Fibroblast of gingiva (primary cell): ENCODE measurements at places on chromosomes 6 and 20.

GRCh38 chr6:5562277-5562676 lies 301.0 kb downstream of the FARS2 start:
- DNase-seq = no peak

DNA sequence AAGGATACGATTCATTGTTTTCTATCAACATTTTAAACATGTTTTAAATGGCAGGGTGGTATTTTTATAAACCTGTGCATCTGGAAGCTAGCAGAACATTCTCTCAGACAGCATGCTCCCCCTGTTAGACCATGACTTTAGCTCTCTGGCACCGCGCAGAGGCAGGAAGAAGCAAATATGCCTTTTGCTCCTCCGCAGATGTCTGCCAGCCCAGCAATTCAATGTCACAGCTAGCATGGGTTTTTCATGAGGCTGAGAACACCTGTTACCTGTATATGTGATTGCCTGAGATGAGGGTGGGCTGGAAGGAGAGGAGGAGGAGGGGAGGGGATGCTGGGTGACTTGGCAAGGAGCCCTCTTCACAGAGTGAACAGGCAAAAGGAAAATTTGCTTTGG lies 6.7 kb downstream of the MTCH1 start:
- peak; percentile 65 for DNase-seq

DNA sequence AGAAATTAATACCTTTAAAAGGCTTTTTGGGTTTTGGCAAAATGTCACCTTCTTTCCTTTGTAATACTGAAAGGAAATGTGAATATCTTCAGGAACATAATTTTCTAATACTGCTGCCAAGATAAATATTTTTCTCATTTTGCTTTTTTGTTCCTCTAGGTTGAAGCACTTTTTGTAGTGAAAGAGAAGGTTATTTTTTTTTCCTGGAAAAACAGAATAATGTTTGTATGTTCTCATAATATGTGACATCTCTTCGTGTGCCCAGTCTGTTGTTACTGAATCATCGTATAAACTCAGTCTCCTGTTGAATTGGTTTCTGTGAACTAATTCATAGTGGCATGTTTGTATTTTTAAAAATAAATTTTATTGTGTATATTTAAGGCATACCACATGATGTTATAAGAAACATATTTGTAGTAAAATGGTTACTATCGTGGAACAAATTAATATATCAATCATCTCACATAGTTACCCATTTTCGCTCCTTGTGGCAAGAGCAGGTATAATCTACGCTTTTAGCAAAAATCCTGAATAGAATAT lies 74.4 kb downstream of the SH3BGRL2 start:
- DNase-seq = no peak

- DNase-seq = peak; percentile 20
Measured at GRCh38 chr20:1876975-1877608, 18.1 kb upstream of the SIRPA start.

DNA sequence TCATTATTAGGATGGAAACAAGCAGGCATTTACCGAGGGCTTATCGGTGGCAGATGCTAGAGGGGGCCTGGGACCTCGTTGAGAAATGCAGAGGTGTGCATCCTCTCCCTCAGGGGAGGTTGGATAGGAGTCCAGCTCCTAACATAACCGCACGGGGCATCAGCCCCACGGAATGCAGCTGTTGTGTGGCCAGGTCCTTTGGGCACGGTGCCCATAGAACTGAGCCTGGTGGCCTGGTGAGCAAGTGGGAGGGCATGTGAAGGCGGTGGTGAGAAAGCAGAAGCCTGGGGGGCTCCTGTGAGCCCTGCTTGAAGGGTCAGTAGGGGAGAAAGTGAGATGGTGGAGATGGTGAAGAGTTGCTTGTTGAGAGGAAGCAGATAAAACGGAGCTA lies 143.7 kb downstream of the CDH26 start:
- no peak for DNase-seq

DNA sequence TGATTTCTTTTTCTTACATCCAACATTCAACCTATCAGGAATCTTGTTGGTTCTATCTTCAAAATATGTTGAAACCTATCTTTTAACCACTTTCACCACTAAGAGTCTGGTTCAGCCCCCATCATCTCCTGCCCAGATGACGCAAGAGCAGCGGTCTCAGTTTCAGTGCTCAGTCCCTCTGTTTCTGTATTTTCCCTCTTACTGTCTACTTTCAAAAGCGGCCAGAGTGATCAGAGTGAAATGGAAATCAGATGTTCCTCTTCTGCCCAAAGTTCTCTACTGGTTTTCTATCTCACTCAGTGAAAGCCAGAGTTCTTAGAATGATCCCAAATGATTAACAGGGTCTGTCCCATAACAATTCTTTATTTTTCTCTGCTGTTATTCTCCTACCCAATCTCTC lies 147.9 kb upstream of the PDE7B start:
- DNase-seq = peak; percentile 51

- no peak for DNase-seq
Measured at GRCh38 chr6:57248311-57248895, 26.3 kb upstream of the RAB23 start.

DNA sequence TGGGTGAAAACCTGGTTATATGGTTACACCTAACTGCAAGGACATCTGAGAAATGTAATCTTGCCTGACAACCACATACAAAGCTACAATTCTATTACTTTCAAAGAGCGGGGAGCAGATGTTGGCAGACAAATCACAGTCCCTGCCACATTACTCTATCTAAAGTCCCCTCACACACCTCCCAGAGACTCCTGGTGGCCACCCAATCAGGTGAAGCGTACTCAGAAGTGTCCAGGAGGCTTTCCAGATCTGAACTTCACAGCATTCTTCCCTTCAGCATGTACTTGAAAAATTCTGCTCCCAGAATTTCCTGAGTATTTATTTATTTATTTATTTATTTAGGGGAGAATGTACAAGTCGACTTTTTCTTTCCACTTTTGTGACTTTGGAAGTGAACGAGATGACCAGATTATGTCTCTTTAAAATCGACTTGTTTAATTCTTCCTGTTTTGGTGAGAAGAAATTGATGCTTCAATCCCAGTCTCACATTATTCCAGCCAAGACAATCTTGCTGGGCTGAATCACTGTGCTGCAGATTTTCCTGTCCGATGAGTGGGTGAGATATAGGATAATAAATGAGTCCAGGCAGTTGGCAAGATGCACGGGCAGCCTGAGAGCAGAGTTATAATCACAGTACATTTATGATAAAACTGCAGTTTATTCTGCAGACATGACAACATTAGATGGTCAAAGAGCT lies 46.9 kb upstream of the POPDC3 start:
- DNase-seq = no peak

- no peak for DNase-seq
Measured at GRCh38 chr6:124356811-124357210, 553.1 kb downstream of the NKAIN2 start.

DNA sequence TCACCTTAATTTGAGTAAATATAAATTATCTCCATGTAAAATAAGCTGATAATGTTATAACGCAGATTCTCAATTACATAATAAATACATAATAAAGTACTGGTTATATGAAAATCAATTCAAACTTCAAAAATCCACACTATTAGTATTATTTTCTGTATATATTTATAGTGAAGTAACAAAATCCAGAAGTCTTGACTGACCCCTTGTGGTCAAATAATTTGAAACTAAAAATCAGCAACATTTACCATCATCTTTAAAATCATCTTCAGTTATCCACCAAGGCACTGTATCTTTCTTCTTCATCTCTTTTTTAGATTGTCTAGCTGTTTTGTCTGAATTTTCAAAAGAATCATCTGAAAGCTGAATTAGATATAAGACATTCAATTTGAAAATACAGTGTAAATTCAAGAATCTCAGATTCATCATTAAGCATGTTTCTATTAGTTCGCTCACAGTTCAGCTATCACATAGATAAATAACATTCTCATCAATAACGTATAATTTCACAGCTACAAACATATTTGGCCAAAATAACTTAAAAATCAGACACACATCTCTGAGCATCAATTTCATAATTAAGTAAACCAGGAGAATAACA lies 6.5 kb downstream of the CEP162 start:
- peak; percentile 14 for DNase-seq

DNA sequence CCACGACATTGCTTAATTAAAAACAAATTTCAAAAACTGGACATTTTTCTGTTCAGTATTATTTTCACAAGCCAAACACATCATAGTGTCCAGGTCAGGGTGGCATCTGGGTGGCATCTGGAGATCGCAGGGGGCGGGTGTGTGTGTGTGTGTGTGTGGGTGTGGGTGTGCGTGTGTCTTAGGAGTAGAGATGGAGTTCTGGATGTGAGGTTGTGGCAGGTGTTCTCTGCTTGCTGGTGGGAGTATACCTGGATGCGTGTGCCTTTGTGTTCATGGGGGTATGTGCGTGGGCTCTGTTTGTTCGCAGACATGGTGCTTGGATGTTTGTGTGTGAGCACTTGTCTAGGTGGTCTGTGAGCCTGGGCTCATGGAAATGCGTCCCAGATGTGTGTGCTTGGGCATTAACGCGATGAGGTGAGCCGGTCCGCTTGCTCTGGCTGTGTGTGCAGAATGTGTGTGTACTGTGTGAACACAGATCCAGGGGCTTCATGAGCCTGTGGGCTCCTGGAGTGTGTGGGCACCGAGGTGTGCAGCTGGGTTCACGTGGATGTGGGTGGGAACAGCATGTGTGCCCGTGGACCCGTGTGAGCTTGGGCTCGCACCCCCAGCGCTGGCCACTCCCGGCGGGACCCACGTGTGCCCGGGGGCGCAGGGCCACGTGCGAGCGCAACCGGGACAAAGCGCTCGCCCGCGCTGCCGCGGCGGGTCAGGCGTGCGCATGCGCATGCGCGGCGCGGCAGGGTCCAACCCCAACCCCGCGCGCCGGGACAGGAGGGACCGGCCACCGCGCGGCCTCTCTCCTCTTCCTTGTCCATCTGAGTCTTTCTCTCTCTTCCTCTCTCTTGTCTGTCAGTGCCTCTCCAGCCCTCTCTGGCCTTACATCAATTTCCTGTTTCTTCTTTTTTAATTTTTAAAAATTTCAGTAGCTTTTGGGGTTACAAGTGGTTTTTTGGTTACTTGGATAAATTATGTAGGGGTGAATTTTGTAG lies 60.4 kb downstream of the SRC start:
- no peak for DNase-seq

DNA sequence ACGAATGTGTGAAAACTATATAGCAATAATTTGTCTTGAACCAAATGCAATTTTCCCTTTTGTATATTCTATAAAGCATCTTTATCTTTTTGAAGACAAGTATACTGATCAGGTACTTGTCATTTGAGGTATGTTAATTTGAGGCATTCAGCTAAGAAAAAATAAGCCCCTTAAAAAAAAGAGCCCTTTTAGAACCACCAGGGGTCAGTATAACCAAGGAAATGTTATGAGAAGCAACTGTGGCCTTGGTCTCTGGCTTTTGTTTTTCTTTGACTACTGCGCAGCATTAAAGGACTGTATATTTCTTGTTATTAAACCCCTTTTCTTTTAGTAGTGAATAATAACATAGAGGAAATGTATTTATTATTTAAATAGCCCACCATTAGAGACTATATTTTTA lies 43.1 kb downstream of the CD109 start:
- DNase-seq = peak; percentile 61

- DNase-seq = no peak
Measured at GRCh38 chr20:3199976-3200755, 4.3 kb downstream of the DDRGK1 start.

- DNase-seq = no peak
Measured at GRCh38 chr6:52552278-52552643, 24.6 kb downstream of the TRAM2 start.

GRCh38 chr6:437037-437392 lies 45.5 kb downstream of the IRF4 start:
- no peak for DNase-seq

- no peak for DNase-seq
Measured at GRCh38 chr6:35236223-35236622, 22.5 kb downstream of the SCUBE3 start.

- no peak for DNase-seq
Measured at GRCh38 chr6:96624957-96625356, 62.0 kb downstream of the FHL5 start.

GRCh38 chr6:137738931-137739504 lies 128.0 kb upstream of the TNFAIP3 start:
- no peak for DNase-seq

- no peak for DNase-seq
Measured at GRCh38 chr6:162706232-162706631, 21.3 kb downstream of the PRKN start.

DNA sequence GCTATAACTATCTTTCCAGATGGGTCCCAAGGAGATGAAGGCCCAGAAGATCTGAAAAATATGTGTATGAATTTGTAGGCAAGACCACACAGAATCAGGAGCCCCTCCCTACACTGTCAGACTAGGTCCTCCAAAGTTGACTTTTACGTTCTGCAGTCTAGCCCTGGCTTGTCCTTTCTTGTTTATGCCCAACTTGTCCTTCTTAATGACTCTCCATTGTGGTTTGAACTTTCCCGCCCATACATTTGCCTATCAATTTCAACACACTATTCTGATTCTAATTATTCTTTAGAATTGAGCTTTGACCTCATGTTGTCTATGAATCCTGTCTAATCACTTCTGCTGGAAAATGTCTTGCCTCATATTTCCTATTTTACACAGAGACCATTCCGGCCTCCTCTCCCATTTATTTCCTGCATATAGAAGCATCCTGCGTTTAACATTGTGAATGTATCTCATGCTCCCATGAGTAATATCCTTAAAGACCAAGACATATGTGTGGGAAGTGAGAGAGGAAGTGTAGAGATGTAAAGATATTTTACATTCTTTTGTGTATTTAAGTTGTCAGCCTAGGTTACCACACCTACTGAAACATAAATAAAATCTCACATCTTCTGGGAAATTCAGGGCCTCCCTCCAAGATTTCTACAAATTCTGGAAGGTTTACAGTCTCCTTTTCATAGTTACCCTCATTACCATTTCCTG lies 348.3 kb downstream of the BCKDHB start:
- no peak for DNase-seq

GRCh38 chr6:28215425-28215824 lies 9.7 kb upstream of the ZSCAN9 start:
- DNase-seq = peak; percentile 37

DNA sequence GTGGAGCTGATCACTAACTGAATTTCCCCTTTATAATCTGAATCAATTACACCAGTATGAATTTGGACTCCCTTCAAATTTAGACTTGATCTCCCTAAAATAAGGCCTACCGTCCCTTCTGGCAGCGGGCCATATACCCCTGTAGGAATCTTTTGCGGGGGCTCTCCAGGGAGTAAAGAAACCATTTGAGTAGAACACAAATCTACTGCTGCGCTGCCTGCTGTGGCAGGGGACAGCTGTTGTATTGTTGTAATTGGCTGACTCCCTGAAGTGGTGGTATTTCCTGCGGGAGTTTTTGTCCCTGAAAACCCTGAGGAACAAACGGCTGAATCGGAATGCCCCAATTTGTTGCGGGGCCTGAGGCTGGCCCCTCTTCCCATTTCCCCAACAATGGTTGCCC lies 16.0 kb upstream of the PTCRA start:
- DNase-seq = no peak

DNA sequence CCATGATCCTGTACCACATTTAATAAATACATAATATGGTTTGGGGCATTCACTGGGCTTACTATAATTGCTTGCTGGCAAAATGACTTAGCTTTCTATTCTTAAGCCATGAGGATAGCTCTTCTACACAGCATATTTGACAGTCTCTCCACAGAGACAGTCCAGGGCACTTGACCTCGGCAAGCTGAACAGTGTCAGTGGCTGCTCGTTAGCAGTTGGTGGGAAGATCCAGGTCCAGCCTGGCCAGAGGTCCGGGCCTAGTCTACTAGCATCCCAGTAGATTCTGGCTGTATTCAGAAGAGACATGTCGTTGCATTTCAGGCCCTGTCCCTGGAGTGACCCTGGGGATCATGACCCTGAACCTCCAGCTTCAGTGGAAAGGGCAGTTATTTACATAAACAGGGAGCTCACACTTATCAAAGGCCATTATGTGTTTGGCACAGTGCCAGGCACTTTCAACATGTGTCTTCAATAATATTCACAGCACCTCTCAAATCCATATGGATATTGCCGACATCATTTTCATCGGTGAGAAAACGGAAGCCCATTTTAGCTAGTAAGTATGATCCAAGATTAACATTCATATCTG lies 139.0 kb downstream of the IMPG1 start:
- no peak for DNase-seq
